ENCODE measurements at places on chromosomes 11 and 22.
A peak's percentile ranks its signal among the peaks of the same experiment; 100 is the strongest.

DNA sequence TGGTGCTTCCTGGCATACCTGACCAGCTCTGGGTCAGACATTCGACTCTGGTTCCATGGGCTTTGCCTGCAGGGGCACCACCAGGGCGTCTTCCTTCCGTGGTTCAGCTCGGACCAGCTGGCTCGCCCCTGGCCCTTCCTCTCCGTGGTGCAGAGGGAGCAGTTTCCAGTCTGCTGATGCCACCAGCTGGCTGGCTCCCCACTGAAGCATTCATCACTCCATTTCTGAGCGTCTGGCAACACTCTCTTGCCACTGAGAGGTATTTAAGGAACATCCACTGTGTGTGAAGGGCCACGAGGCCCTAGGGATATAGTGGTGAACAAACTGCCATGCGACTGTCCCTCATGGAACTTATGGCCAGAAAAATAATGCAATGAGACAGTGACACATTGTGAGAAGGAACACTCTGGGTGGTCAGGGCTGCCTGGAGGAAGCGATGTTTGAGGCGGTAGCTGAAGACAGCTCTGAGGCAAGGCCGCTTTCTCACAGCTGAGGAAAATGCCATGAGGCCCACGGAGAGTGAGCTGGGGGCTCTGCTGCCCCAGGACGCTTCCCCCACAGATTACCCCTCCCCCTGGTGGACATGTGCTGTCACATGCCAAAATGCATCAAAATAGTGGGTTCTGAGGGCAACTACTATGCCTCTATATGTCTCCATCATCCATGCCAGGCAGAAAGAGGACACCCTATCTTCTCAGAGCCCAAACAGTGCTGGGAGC, 44.9 kb upstream of the ARFGAP3 start:
- no peak for DNase-seq

DNA sequence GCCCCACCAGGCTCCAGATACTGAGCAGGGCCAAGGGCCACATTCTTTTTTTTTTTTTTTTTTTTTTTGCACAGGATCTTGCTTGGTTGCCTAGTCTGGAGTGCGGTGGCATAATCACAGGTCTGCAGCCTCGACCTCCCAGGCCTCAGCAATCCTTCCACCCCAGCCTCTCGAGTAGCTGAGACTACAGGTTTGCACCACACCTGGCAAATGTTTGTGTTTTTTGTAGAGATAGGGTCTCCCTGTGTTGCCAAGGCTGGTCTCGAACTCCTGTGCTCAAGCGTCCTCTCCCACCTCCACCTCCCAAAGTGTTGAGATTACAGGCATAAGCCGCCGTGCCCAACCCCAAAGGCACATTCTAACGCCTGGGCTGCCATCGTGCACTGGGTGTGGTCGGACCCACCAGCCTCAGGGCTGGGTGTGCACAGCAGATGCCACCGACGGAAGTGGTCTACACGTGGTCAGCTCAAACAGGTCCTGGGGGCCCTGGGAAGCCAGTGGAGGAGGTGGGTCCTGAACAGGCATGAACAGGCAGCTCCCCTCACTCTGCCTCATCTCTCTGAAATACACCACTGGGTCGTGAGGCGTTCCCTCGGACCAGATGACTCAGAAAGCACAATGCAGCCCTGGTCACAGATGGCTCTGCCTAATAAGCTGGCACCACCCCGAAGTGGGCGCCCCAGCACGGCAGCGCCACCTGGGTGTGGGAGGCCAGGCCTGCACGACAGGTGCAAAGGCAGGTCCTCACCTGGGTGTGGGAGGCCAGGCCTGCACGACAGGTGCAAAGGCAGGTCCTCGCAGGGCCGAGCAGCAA, 5.1 kb upstream of the B4GALNT4 start:
- DNase-seq: peak; percentile 31

- DNase-seq: no peak
These were observed 115.3 kb upstream of the TBCEL start for GRCh38 chr11:120908461-120909181.

DNA sequence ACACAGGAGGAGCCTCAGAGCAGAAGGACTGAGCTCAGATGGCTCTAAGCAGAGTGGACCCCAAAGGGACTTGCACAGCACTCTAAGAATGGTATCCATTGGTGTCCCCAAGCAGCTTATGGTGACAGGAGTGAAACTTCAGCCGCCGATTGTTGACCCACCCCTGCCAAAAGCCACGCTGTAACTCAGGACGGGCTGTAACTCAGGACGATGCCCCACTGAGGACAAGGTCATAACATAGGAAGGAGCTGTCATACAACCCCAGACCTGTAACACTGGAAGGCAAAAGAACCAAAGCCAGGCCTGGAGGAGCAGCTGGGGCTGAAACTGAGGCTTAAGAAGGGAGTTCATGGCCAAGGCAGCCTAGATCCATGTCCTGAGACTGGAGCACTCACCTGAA, 14.2 kb downstream of the CD59 start:
- no peak for DNase-seq

- no peak for DNase-seq
These were observed 19.9 kb downstream of the F2 start for GRCh38 chr11:46738887-46739286.

GRCh38 chr11:7646866-7647265, 26.4 kb downstream of the CYB5R2 start:
- DNase-seq: no peak

DNA sequence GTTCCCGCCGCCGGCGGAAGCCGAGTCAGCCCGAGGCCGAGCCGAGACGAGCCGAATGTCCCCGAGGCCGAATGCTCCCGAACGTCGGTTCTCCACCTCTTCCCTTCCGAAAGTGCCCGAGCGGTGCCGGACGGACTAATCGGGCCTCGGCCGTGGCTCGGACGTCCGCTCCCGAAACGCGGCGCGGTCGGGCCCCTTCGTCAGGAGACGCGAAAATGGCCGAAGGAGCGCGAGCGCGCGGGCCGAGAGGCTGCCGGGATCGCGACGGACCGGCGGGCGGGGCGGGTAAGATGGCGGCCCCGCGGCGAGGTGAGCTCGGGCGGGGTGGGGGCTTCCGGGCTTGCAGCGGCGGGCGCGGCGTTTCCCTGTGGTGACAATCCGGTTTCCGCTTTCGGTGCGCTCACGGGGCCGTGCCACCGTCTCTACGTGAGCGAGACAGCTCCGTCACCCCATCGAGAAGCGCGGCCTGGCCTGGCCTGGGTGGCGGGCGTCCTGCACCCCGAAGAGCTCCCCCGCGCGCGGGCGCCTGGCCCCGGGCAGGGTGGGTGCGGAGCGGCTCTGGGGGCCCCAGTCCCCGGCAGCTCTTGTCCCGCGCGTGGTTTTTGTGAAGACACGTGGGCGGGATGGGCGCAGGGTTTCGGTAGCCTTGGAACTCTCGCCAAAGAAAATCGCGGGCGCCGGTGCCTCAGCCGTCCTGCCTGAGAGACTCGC, at the start of gene TMEM80:
TSS of gene TMEM80 (plus strand) at position 279 of the 711 bp plus-strand sequence. CDS start at position 291, 12 bp downstream.
- DNase-seq: peak; percentile 100

- DNase-seq: no peak
These were observed 5.0 kb downstream of the RHOG start for GRCh38 chr11:3835751-3836150.

DNA sequence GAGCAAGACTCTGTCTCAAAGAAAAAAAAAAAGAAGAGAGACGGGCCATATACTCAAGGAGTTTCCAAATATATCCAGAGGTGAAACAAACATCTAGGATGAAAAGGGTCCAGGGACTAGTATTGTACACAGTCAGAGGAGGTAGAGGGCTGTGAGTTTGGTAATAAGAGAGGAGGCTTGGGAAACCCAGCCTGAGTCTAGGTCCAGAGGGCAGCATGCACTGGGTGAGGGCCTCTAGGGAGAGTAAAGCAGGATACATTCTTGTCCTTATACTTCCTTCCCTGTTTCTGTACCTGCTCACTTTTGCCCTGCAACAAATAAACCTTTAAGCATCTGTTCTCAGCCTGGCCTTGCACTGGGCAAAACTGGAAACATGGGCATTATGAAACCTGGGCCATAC, 31.5 kb downstream of the STIM1 start:
- DNase-seq: no peak

DNA sequence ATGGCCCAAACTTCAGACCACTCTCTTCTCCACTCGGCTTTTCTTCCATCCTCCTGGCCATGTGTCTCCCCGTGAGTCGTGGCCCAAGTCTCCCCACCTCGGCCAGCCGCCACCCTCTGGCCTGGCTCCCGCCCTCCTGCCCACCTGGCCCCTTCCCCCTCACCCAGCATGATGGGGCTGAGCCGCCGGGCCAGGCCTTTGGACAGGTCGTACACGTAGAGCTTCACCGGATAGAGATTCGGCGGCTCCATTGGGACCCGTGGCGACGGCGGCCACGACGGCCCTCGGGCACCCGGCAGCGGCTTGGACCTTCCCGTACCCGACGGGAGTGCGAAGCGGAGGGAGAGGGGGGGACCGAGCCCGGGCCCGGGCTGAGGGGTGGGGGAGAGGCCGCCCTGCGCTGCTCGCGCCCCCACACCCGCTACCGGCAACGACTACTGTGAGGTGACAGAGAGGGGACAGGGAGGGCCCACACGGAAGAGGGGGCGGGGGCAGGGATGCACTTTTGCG, at the start of gene DESI1:
TSS of gene DESI1 (minus strand) at position 455 of the 510 bp plus-strand sequence. CDS start at position 251, 204 bp downstream.
- DNase-seq: no peak

GRCh38 chr11:26028393-26028911, 303.5 kb upstream of the ANO3 start:
- DNase-seq: no peak

DNA sequence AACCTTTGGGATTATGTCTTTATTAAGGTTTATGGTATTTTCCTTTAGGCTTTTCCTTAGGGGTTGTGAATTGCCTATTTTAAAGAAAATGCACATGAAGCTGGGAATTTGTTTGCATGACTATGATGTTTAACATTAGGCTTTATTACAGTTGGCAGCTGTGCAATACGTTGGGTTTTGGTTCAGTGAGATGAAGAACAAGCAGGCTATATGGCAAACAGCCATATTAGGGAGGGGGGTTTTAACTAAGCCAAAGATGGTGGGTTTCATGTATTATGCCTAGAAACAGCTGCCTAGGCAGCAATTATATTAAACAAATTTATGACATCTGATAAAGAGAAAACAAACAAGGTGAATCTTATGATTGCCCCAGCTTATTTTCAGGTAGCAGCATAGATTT, 880.8 kb downstream of the FAM181B start:
- DNase-seq: no peak

GRCh38 chr11:87035976-87036583, 1.7 kb upstream of the TMEM135 start:
- DNase-seq: no peak

DNA sequence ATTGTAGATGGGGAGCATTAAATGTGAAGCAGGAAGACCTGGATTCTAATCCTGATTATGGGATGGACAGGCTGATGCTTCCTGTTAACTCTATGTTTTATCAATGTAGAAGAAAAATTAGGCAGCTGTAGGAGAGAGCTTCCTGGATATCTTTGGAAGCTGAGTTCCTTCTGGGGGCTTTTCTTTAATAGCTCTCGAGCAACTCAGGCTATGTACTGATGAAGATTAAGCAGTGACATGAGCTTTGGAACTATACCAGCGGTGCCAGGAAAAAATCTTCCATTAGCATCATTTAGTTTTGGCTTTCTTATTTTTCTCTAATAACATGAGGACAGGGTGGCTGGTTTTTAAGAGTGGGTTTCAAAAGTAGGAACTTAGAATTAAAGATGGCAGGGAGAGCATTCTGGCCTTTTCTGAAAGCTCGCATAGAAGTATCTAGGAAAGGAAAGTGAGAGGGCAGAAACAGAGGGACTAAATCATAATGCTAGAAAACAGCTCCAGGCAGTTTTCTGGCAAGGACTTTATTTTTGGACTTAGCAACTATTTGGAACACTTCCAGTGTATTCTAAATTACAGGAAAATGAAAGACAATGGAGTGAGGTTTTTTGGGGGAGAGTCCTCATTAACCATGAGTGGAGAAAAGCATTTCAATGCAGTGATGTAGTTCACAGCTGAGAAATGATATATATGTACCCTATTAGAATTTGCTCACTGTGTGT, 69.2 kb upstream of the RRM1 start:
- no peak for DNase-seq

- no peak for DNase-seq
These were observed 123.9 kb downstream of the MRTFA start for GRCh38 chr22:40512426-40513136.

DNA sequence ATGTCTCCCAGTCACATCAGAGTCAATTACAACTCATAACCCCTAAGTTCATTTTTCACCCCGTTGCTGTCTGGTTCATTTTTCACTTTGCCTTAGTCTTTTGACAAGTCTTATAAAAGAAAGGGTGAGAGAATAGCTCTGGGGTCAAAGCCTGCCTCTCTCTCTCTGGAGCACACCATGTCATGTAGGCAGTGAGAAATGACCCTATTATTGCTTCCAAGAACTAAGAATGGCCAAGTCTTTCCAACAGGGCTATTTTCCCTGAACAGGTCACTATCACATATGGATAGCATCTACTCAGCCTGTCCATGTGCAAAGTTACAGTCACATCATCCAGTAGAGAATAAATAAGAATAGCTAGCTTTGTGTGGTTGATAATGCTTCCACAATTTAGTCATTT, 655.5 kb upstream of the LRRC4C start:
- no peak for DNase-seq

DNA sequence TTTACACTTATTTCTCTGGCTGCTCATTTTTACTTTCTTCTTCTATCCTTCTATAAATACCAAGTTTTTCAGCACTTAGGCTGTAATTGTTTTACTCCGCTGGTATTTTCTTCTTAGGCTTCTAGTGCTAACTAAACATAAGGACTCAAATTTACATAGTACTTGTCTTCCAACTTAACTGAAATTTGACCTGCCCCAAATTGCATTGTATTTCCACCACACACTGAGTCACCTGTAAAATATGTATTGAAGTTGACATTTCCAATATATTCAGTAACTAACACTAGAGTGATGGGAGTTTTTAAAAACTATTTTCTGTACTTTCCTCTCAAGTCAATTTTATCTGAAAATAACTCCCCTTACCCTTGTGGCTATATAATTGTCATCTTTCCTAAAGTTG, 1794.1 kb upstream of the RAG2 start:
- no peak for DNase-seq

- no peak for DNase-seq
These were observed 19.8 kb downstream of the PIWIL4 start for GRCh38 chr11:94586978-94587377.

DNA sequence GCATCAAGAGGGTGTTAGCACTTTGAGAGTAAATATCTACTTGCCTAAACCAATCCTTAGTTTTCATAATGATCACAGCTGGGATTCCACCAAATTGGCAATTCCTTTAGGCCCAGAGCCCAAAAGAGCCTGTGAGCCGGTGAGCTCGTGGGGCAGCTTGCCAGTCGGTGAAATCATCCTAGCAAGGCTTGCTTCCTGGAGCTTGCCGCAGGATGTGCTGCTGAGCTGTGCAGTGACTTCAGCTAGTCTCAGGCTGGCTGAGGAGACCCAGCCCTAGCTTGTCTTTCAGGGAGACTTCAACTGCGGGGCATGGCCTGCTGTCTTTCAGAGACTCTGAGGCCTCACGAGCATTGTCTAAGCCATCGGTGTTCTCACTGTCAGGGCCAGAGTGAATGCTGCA, 73.6 kb upstream of the SUSD2 start:
- peak; percentile 93 for DNase-seq
